ENCODE measurements at places on chromosomes 1 and 21.

GRCh38 chr21:35204125-35204524 lies 155.0 kb upstream of the RUNX1 start:
- no peak for DNase-seq

- no peak for DNase-seq
These were observed 5.2 kb downstream of the TAL1 start for GRCh38 chr1:47226839-47227215.

DNA sequence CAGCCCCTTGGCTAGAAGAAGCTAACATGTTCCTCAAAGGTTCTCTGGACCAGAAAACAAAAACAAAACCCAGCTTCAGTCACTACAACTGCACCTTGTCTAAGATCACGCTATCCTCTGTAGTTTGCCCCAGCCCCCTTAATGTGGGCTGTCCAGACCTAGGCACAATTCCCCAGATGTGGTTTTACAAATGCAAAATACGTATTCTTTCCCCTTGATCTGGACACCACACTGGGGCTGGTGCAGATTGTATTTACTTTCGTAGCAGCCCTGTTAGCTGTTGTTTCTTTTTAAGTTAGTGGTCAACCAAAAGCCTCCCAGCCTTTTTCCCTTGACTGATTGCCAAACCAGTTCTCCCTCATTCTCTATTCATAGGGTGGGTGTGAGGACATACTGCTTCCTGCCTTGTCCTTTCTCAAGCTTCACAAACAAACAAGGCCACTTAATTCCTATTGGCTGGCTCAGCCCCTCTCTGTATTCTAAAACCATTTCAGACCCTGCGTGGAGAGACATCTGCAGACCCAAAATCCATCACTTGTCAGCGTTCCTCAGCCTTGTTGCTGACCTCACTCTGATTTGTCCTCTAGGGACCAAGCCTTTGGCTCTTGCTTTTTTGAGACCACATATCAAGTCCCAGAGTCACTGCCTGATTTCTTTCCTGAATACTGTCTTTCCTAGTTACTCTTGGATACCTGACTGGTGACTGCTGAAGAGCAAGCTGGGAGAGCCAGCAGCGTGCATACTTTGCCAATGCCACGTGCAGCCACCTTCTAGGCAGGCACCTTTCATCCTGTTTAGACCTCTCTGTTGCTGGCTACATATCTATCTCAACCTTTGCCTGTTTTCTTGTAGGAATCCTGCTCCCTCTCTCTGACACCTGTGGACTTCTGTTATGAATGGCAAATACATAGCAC lies 96.4 kb upstream of the RAB3GAP2 start:
- no peak for DNase-seq

DNA sequence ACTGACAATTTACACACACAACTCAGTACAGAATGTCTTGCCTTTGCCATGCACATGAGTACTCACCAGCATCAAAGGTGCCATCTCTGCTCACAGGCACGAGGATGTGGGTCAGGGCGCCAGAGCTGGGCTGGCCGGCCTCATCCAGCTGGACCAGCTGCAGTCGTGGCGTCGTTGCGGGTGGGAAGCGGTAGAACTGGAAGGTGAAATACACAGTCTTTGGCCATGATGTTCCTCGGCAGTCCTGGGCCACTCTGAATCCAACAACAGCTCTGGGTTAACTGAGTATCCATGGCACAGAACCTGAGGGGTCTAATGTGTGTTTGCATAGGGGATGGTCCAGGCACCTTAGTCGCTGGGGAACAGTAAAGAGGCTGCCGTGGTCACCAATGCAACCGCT lies 87.7 kb downstream of the NPHP4 start:
- peak; percentile 5 for DNase-seq

GRCh38 chr1:93015590-93015989 lies 54.3 kb upstream of the DIPK1A start:
- DNase-seq: no peak

GRCh38 chr1:241336335-241336734 lies 20.7 kb downstream of the RGS7 start:
- no peak for DNase-seq

DNA sequence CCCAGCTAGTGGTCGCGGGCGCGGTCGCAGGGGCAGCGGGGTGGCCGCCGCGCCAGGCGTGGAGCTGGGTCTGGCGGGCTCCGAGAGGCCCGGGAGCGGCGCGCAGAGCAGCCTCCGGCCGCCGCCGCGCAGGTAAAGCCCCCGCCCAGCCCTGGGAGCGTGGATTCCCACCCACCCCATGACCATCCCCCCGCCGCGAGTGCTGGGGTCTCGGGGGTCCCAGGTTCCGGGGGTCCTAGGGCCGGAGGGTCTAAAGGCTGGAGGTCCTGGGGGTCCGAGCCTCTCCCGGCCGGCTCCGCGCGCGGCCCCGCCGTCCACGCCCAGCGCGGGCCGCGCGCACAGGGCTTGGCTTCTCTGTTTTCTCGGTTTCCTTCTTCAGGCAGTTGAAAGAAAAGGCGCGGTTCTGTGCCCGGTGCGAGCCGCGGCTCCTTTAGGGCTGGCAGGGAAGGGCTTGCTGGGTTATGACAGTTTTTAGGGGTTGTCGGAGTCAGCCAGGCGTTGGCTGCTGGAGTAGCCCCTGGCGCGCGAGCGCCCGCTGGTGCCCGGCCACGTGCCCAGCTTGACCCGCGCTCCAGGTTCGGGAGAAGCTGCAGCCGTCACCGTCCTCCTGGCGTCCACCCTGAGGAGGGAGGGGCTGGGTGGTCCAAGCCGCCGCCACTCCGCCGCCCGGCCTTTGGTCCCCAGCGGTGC lies 359 bp downstream of the LRRC3 start:
- no peak for DNase-seq

- peak; percentile 26 for DNase-seq
These were observed 926 bp upstream of the ATP1B1 start for GRCh38 chr1:169105434-169106094.

DNA sequence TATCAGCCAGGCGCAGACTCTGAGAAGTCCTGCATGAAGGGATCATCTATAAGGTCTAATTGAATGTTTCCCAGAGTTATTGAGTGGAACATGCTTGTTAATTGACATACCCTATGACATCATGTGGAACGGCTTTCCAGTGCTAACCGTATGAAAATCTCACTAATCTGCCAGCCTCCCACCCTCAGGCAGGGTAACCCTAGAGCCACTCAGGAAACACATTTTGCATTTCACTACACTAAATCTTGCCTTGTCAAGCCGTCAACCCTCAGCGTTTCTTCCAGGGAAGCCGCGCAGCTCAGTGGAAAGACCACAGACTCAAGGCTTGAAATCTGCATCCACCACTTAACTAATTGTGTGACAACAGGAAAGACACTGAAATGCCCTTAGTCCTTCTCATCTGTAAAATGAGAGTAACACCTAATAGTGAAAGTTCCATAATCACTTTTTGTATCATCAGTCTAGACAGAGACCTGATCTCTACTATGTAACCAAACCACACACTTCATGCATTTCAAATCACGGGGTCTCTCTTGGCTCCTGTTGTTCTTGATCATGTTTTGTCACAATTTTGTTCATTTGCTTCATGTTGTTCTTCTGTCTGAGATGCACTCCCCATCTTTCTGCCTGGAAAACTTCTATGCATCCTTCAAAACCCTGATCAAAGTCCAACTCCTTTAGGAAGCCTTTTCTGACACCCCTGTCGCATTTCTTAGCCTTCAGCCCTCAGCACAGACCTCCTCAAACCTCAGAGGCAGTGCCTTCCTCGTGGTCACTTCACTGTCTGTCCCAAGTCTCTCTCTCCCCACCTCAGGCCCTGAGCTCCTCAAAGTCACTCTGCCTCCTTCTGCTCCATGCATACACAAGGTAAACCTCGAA lies 246.5 kb downstream of the TOMM20 start:
- no peak for DNase-seq
